Stimulated activated CD4-positive, alpha-beta T cell treated with anti-CD3 and anti-CD28 coated beads, Interleukin-15, amount 100 ng/mL, for 1 hour (primary cell): ENCODE measurements at places on chromosomes 12 and 14.

- no peak for DNase-seq
Observed at GRCh38 chr14:72186523-72186922, 254.3 kb downstream of the RGS6 start.

DNA sequence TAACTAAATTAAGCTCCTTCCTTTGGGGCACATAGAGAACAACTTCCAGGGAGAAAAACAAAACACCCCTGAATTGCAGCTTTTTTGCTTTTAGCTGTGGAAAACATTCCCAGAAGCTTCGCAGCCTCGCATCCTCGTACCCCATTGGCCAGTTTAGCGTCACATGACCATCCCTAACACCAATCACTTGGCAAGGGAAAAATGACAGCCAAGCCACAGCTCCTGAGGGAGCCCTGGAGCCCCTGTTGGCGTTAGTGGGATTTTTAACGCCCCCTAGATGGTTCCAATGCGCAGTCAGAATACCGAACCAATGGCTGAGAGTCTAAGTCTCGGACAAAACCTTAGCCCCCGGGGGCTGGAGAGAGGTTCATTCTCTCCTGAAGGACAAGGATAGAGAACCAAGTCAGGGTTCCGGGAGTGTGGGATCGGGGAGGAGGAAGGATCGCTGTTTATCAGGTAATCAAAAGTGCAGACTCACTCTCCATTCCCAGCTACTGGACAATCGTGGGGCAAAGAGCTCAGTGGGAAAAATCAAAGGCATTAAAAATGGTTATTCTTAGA lies 135.6 kb upstream of the HIF1A start:
- no peak for DNase-seq

DNA sequence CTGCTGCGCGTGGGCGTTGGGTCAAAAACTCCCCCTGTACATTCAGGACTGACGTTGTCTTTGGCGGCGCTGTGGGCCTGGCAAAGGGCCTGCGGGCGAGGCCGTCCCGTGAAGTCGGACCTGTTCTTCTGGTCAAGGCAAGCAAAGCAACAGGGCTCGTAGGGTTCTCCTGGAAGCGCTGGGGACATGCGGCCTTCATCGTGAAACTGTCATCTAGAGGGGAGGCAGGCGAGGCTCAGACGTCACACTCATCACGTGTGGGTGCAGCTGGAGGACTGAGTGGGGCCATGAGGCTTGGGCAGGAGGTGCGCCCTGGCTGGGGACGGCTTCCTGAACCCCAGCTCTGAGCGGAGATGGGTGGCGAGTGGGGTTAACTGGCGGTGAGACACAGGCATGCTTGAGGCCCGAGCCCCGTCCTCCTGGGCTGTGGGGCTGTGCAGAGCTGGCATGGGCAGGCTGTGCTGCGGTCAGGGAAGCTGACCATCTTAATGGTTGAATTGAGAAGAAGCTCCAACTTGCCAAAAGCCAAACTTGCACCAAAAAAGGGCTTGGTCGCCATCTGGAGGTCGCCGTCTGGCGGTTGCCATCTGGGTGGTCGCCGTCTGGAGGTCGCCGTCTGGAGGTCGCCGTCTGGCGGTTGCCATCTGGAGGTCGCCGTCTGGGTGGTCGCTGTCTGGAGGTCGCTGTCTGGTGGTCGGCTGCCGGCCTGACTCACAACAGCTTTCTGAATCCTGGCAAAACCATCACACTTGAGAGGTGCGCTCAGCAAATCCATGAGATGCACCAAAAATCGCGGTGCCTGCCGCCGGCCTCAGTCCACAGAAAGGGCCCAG lies 66.2 kb downstream of the NOC4L start:
- DNase-seq, result no peak

DNA sequence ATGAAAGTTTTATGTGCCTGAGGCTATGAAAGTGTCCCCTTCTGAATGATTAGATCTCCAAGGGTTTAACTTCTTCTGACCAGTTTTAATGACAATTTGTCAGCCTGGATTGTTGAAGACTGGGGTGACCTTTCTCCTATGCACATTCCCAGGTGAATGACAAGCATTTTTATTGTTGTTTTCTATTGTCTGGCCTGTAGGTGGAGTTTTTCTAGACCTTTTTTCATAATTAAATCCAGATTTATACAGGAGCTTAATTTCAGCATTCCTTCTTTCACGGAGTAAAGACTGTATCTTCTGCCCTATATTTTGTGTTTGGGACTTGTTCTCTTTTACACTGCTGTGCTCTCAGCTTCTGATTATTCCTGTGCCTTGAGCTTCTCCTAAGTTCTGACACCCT lies 125.0 kb upstream of the FAR2 start:
- no peak for DNase-seq
